ENCODE measurements at places on chromosomes 11 and 22.

- no peak overlapping the region for H3K4me3 ChIP-seq
- no peak overlapping the region for H3K27ac ChIP-seq
- H3K36me3 ChIP-seq = no peaks in the 10 kb centered on the region
- no peaks in the 10 kb centered on the region for H3K27me3 ChIP-seq
- H3K4me1 ChIP-seq = no peaks in the 10 kb centered on the region
- no peak for DNase-seq
Measured at GRCh38 chr11:2657697-2658284, 42.0 kb downstream of the KCNQ1OT1 start.

DNA sequence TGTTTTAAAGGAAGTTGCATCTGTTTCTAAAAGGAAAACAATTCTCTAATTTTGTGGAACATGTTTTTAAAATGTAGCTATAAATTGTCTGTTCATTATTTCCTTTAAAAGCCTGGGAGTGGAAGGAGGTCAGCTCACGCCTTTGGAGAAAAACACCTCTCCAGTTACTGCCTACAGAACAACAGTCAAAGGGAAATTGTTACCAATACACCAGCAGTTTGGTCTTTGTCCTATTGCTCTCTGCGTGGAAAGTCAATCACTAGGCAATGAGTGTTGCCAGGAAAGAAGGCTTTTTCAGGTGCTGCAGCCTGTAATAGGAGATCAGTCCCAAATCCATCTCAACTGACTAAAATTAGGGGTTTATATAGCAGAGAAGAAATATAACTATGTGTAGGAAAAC, 22.2 kb downstream of the SVIP start:
- no peak overlapping the region for H3K4me3 ChIP-seq
- no peak for DNase-seq
- no peak overlapping the region for H3K27ac ChIP-seq
- H3K36me3 ChIP-seq = no peaks in the 10 kb centered on the region
- no peaks in the 10 kb centered on the region for H3K27me3 ChIP-seq

DNA sequence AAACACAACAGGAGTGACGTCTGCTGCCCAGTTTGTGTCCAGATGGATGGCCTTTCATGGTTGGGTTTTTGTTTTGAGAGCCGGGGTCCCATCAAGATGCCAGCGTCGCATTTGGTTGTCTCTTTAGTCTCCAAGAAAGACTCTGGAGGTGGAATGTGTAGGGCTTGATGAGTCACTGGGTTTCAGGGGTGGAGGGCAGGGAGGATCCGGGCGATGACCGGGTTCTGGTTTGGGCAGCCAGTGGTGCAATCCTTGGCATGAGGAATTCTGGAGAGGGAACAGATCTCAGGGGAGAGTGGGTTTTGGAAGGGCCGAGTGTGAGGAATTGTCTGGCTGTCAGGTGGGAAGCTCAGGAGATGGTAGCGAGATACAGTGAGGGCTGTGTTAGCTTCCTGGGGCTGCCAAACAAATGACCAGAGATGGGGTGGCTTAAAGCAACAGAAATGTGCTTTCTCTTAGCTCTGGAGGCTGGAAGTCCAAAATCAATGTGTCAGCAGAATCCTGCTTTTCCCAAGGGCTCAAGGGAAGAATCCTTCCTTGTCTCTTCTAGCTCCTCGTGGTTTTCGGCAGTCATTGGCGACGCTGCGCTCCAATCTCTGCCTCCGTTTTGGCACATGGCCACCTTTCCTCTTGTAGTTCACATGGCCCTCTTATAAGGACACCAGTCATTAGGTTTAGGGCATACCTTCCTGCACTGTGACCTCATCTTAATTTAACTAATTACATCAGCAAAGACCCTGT, 26.4 kb upstream of the PPFIA1 start:
- no peak overlapping the region for H3K4me3 ChIP-seq
- no peak for DNase-seq
- peaks cover 4% of the 10 kb centered on the region for H3K4me1 ChIP-seq
- no peak overlapping the region for H3K27ac ChIP-seq
- H3K27me3 ChIP-seq = peaks cover 65% of the 10 kb centered on the region

DNA sequence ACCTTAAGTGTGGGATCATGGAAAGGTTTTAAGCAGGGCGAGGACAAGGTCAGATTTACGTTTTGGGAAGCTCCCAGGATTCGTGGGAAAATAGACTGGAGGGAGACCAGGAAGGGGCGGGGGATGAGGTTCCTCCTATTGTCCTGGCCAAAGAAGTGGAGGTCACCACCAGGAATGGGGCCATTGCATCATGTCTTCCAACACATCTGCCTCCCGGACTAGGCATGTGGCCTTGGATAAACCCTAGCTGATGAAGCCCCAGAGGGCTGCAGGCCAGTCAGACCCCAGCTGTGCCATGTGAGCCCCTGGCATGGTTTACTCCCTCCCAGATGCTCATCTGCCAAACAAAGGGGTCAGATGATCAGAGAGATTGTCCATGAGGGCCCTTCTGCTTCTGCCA, 11.5 kb upstream of the YWHAH start:
- H3K27me3 ChIP-seq = no peaks in the 10 kb centered on the region
- H3K4me3 ChIP-seq = no peak overlapping the region
- no peaks in the 10 kb centered on the region for H3K36me3 ChIP-seq
- no peak for DNase-seq

- H3K4me3 ChIP-seq = no peak overlapping the region
- H3K4me1 ChIP-seq = peaks cover 6% of the 10 kb centered on the region
- peaks cover 52% of the 10 kb centered on the region for H3K36me3 ChIP-seq
- no peak for DNase-seq
- H3K27me3 ChIP-seq = no peaks in the 10 kb centered on the region
Measured at GRCh38 chr22:41481131-41481830, 12.4 kb downstream of the ACO2 start.

DNA sequence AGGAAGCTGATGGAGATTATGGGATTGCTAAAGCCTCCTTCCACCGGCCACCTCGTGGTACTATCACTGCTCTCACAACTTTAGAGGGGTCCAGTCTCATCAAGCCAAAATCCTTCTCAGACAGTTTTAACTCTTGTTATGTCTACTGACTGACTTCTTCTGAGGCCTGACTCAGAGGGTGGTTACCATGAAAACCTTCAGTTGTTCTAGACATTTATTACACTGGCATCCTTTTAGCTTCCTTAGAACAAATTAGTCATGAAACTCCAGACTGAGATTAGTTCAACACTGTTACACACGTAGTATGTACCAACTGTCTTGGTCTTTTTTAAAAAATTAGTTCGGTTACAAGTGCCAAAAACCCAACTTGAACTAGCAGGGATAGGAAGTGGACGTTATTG, 7.5 kb downstream of the DIXDC1 start:
- H3K27ac ChIP-seq = no peak overlapping the region
- peaks cover 8% of the 10 kb centered on the region for H3K4me1 ChIP-seq
- no peak for DNase-seq
- no peak overlapping the region for H3K4me3 ChIP-seq
- H3K36me3 ChIP-seq = 0 out of 3 replicates have a peak, but pooled peaks cover 3% of the 10 kb centered on the region

DNA sequence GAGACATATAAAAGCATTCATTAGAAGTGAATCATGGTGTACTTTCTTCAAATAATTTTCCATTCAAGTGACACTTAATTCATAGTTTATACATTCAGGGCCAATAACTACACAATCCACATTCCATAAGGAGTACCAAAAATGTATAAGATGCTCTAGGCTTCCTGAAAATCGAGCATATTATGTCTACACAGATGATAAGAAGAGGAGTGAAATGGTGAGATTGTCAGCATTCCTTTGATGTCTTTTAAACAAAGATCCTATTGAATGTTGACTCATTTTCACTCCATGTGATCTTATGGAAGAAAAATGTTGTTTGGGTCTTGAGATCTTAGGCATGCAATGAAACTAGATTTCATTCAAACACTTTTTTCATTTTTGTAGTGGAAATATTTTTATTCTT, 843.2 kb downstream of the KCNA4 start:
- H3K36me3 ChIP-seq = no peaks in the 10 kb centered on the region
- H3K27ac ChIP-seq = no peak overlapping the region
- DNase-seq = no peak

DNA sequence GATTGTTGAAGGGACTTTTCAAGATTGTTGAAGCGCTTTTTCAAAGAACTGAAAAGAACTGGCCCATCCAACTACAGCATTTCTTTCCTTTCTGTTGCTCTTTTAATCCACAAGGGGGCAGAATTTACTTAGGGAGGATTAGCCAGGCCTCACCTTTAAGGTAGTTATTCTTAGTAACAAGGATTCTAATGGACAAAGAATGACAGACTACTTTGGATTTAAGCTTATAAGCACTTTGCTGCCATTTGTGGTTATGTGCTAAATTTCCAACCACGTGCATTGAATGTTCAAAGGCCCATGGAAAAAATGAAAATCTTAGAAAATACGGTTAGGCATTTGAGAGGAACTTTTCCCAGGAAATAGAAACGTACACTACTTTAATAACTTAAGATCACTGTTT, 49.5 kb upstream of the HSPA8 start:
- DNase-seq = peak; percentile 58
- H3K4me1 ChIP-seq = no peaks in the 10 kb centered on the region
- no peak overlapping the region for H3K4me3 ChIP-seq
- no peaks in the 10 kb centered on the region for H3K36me3 ChIP-seq

DNA sequence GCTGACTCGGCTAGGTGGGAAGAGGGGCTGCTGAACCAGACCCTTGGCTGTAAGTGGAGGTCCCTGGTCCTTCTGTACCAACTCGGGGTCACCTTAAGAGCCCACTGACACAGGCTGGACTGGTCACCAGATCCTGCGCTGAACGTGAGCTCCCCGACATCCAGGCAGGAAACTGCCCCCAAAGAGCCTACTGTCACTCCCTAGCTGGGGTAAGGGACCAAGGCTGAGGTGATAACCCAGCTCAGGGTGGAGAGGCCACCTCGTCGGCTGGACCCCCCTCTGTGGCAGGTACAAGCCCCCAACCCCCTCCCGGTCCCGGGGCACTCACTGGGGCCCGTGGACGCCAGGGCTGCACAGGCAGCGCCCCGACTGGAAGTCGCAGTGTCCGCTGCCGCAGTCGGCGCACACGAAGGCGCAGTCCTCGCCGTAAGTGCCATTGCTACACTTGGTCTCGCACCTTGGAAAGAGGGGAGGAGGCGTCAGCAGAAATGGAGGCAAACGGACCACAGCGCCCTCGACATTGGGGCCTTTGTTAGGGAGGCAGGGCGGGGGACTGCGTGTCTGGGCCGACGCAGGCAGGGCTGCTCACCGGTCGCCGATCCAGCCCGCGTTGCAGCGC, 7.4 kb downstream of the SCARF2 start:
- DNase-seq = peak; percentile 53
- no peaks in the 10 kb centered on the region for H3K36me3 ChIP-seq
- H3K4me3 ChIP-seq = no peak overlapping the region
- peaks cover 47% of the 10 kb centered on the region for H3K4me1 ChIP-seq
- H3K27ac ChIP-seq = no peak overlapping the region
- H3K27me3 ChIP-seq = peaks cover 32% of the 10 kb centered on the region

- H3K4me1 ChIP-seq = peaks cover 1% of the 10 kb centered on the region
- H3K27me3 ChIP-seq = no peaks in the 10 kb centered on the region
- no peak overlapping the region for H3K27ac ChIP-seq
- DNase-seq = no peak
Measured at GRCh38 chr11:68454767-68455166, 5.8 kb upstream of the PPP6R3 start.

DNA sequence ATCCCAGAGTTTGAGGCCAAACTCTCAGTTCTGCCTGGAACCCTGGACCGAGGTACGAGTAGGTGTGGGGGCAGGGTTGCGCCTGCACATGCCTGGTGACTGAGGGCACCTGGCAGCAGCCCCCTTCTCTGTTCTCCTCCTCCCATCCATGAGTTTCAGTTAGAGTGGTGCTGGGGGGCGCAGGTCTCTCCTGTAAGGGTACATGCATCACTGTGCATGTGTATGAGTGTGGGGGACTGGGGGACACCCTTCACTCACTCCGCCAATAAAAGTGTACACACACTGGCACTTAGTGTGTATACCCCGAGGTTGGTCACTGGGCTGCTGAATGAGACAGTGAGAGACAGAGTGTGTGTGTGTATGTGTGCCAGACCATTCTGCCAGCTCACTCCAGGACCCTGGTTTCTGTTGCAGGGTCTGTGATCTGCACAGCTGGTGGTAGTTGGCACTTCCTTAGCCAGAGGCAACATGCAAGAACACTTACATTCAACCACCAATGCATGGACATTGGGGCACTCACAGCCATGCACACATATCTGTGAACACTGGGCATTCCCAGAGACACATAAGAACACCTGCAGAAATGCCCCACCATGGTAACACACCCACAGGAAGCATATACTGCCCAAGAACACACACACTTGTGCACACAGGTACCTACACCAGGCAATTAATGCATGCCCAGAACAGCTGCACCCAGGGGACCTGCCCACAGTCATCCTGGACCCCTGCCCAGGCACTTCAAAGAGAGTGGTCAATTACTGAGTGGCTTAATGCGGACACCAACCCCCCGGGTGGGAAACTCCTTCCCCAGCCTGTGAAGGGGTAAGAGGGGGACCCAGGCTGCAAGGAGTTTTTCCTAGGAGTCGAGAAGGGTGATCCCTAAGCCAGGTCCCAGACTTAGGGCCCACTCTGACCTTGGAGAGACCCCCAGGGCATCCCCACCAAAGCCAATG, 1.2 kb upstream of the NRXN2 start:
- H3K36me3 ChIP-seq = no peaks in the 10 kb centered on the region
- H3K4me3 ChIP-seq = no peak overlapping the region
- peaks cover 25% of the 10 kb centered on the region for H3K4me1 ChIP-seq
- H3K27ac ChIP-seq = no peak overlapping the region
- H3K27me3 ChIP-seq = peaks cover 4% of the 10 kb centered on the region

DNA sequence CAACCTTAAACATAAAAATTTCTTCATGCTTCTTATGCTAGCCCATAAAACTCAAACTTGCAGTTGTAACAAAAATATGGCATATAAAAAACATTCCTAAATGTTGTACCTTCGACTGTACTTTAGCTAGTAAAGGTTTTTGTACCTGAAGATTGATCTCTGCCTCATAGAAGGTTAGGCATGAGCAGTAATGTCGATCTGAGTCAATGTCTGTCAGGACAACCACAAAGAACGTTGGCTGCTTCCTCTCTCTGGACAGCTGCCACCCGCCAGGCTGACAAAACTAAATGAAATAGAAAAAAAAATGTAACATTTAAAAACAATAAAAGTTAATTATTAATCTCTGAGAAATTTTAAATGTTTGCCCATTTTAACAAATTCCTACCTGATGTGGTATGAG, 251.3 kb downstream of the SBF2 start:
- no peak for DNase-seq
- H3K4me3 ChIP-seq = no peak overlapping the region
- no peaks in the 10 kb centered on the region for H3K27me3 ChIP-seq

- no peak for DNase-seq
- H3K4me3 ChIP-seq = no peak overlapping the region
- no peak overlapping the region for H3K27ac ChIP-seq
- H3K4me1 ChIP-seq = no peaks in the 10 kb centered on the region
- no peaks in the 10 kb centered on the region for H3K36me3 ChIP-seq
Measured at GRCh38 chr11:19393941-19394340, 153.2 kb upstream of the E2F8 start.

- no peak overlapping the region for H3K27ac ChIP-seq
- DNase-seq = no peak
- H3K4me3 ChIP-seq = no peak overlapping the region
- no peaks in the 10 kb centered on the region for H3K4me1 ChIP-seq
- H3K27me3 ChIP-seq = no peaks in the 10 kb centered on the region
Measured at GRCh38 chr11:28315440-28315839, 207.3 kb downstream of the METTL15 start.

GRCh38 chr22:26615830-26616435, 1.9 kb downstream of the CRYBB1 start:
- no peak overlapping the region for H3K27ac ChIP-seq
- DNase-seq = no peak
- peaks cover 39% of the 10 kb centered on the region for H3K4me1 ChIP-seq
- H3K4me3 ChIP-seq = no peak overlapping the region
- H3K36me3 ChIP-seq = no peaks in the 10 kb centered on the region

- H3K4me1 ChIP-seq = no peaks in the 10 kb centered on the region
- H3K27me3 ChIP-seq = no peaks in the 10 kb centered on the region
- no peak overlapping the region for H3K4me3 ChIP-seq
- H3K27ac ChIP-seq = no peak overlapping the region
- no peak for DNase-seq
- no peaks in the 10 kb centered on the region for H3K36me3 ChIP-seq
Measured at GRCh38 chr11:27912916-27913315, 195.0 kb downstream of the KIF18A start.

All from K562 (cell line).